NCI-H1436 treated with DMSO at 0.1 percent for 48 hours (cell line): ENCODE measurements at places on chromosomes 16 and 17.

- DNase-seq = no peak
Observed at GRCh38 chr16:66886321-66886720, 6.0 kb downstream of the PDP2 start.

DNA sequence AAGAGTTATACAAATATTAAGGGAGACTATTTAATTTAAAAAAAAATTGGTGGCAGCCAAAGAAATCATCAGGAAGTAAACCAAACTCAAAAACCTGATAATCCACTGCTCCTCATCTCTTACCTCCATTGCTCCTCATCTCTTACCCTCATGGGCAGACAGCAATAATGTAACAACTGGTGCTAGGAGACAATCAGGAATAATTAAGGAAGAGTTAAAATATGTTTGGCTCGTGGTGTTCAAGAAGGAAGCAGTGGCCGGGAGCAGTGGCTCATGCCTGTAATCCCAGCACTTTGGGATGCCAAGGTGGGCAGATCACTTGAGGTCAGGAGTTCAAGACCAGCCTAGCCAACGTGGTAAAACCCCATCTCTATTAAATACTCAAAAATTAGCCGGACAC, 18.1 kb downstream of the ERN1 start:
- no peak for DNase-seq

DNA sequence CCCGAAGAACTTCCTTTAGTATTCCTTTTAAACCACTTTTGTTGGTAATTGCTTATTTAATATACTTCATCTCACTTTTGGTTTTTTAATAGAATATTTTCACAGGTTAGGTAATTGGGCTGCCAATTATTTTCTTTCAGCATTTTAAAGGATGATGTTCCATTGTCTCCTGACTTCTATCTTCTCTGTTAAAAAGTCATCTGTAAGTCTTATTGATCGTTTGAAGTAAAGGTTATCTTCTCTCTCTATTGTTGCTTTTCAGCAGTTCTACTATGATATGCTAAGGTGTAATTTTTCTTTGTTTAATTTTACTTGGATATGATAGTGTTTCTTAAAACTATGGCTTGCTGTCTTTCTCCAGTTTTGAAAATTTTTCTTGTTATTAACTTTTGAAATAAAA, 307.5 kb downstream of the MAP2K4 start:
- DNase-seq = no peak

DNA sequence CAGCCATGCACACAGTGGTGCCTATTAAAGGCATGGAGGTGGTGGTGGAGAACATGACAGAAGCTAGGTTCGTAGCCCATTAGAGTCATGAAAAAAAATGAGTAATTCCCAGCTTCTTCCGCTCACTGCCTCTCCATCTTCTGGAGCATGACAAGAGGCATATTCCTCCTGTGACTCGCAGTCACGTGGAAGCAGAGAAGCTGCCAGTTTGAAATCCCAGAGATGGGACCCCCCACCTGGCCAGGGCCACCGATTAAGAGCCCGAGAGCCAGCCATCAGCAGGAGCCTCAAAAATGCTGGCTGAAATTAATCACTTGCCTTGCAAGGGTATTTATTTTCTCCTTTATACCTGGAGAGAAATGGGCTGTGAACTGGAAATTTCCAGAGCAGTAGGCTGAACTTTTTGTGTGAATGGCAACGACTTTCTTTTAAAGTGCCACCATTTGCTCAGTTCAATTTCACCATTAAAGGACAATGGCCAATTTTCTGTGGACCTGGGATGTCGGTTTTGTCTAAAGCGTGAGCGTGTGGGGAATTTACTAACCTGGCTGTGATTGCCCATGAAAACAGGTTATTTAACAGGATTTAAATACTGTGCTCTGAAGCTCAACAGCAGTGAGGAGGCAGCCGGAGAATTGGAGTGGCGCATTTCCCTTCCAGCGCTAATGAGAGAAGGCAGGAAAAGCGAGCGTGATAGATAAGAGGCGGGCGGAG, 189.7 kb upstream of the SDK2 start:
- no peak for DNase-seq

DNA sequence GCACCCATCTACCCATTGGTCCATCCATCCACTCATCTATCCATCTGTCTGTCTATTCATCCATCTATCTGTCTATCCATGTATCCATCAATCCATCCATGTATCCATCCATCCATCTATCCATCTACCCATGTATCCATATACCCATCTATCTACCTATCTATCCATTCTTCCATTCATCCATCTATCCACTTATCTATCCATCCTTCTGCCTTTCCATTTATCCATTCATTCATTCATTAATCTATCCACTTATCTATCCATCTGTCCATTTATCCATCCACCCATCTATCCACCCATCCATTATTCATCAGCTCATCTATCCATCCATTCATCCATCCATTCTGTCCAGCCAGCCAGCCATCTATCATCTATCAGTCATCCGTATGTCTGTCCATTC, 21.5 kb downstream of the TRIM25 start:
- DNase-seq = no peak

GRCh38 chr16:61936522-61936921, 99.7 kb downstream of the CDH8 start:
- no peak for DNase-seq

DNA sequence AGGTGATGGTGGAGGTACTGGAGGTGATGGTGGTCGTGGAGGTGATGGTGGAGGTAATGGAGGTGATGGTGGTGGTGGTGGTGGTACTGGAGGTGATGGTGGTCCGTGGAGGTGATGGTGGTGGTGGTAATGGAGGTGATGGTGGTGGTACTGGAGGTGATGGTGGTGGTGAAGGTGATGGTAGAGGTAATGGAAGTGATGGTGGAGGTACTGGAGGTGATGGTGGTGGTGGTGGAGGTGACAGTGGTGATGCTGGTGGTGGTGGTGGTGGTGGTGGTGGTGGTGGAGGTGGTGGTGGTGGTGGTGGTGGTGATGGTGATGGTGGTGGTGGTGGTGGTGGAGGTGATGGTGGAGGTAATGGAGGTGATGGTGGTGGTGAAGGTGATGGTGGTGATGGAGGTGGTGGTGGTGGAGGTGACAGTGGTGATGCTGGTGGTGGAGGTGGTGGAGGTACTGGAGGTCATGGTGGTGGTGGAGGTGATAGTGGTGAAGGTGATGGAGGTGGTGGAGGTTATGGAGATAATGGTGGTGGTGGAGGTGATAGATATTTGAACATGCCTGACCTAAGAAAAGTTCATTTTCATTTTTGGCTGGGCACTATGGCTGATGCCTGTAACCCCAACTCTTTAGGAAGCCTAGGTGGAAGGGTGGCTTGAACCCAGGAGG, 55.0 kb downstream of the RNF213 start:
- no peak for DNase-seq

DNA sequence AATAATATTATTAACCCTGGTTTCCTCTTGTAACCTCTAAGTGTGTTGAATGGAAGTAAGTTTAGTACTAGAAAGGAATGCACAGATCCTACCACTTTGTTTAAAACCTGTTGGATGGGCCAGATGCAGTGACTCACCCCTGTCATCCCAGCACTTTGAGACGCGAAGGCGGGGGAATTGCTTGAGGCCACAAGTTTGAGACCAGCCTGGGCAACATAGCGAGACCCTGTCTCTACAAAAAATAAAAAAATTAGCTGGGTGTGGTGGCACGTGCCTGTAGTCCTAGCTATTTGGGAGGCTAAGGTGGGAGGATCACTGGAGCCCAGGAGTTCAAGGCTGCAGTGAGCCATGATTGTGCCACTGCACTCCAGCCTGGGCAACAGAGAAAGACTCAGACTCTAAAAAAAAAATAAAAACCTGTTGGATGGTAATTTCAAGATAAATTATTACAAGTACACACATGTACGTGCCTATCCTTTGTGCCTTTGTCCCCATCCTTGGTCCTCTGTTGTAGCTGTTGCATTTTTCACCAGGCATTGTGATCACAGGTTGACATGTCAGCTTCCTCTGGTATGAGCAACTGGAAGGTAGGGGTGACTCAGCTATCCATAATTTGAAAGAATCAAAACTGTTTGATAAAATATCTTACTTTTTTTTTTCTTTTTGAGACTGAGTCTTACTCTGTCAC, 30.7 kb upstream of the METTL9 start:
- no peak for DNase-seq

DNA sequence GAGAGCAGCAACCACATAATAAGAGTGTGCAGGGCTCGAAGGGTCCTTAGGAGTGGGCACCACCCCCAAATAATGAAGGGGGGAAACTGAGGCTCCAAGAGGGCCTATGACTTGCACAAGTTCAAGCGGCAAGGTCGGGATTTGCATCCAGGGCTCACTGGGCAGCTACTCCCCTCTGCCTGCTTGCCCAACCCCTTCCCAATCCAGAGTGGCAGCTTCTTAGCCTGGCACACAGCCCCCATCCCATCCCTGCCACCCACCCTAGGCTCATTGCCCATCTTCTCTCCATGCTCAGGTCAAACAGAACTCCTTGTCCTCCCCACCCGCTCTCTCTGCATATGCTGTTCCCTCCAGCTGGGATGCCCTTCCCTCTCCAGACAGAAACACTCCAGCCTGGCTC, 2.4 kb downstream of the SPPL2C start:
- no peak for DNase-seq

DNA sequence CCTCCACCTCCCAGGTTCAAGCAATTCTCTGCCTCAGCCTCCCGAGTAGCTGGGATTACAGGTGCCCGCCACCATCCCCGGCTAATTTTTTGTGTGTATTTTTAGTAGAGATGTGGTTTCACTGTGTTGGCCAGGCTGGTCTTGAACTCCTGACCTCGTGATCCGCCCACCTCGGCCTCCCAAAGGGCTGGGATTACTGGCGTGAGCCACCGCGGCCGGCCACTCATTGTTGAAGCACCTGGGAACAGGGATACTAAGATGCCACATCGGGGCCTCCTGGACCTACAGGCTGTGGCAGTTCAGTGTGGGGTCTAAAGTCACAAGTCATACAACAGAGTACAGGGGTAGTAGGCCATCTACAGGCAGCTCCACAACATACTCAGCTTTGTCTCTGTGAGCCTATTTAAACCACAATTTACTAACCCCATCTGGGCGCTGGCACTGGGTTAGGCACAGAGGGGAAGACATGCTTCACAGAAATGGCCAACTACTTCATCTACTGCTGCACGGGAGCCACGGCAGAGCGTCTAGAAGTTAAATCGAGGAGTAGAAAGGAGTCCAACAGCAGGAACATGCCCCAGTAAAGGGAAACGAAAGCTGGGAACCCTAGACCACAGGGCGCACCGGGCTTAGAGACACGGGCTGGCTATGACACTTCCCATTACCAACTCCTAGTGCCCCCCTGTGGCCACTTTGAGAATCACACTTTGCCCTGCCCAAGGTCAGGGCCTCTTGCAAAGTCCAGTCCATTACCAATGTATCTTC, 4.3 kb downstream of the VAMP2 start:
- DNase-seq = peak; percentile 17

GRCh38 chr16:76280421-76281215, 3.4 kb downstream of the CNTNAP4 start:
- no peak for DNase-seq

GRCh38 chr17:50573866-50574611, 13.5 kb downstream of the CACNA1G start:
- DNase-seq = no peak

DNA sequence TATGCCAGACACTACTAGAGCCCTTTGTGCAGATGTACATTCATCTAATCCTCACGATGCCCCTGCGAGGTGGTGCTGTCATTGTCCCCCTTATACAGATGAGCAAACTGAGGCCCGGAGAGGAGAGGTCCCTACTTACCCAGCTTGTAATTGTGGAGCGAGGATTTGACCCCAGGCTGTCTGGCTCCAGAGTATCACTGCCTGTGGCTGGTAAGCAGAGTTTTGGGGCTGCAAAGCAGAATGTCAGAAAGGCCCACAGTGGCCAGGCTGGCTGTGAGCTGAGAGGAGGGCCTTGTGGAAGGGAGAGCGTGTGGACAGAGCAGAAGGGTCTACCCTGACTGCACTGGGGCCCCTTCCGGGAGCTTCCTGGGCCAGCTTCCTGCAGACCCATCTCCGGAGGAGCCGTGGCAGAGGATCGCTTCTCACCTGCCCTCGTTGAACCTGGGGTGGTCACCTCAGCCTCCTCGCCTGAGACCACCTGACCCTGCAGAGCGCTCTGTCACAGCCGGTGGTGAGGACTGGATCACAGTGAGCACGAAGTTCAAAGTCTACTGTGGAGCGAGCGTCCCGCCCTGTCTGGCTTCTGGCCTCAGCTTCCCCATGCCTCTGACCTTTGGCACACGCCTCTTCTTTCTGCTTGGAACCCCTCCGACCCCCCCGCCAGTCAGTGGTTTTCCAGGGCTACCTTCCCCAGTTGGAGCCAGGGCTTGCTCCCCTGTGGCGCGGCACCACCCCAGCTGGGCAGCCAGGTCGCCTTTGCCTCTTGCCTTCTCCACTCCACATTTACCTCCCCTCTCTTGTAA, 12.1 kb downstream of the CMIP start:
- no peak for DNase-seq

DNA sequence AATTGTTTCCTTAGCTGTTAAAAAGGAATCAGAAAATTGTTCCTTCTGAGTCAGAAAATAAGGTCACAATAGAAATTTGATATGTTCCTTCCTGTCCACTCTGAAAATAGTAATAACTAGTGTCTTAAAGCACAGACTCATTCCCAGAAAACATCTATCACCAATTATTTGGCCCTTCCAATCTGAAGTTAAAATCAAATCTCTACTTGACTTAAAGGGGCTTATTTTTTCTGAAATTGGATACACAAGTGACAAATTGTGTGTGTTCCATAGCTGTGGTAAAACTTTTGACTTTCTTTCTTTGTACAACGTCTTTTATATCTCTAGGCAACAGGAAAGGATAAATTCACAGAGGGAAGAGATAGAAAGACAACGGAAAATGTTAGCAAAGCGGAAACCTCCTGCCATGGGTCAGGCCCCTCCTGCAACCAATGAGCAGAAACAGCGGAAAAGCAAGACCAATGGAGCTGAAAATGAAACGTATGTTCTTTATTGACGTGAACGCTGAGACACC, 54.5 kb upstream of the MRC2 start:
- no peak for DNase-seq

DNA sequence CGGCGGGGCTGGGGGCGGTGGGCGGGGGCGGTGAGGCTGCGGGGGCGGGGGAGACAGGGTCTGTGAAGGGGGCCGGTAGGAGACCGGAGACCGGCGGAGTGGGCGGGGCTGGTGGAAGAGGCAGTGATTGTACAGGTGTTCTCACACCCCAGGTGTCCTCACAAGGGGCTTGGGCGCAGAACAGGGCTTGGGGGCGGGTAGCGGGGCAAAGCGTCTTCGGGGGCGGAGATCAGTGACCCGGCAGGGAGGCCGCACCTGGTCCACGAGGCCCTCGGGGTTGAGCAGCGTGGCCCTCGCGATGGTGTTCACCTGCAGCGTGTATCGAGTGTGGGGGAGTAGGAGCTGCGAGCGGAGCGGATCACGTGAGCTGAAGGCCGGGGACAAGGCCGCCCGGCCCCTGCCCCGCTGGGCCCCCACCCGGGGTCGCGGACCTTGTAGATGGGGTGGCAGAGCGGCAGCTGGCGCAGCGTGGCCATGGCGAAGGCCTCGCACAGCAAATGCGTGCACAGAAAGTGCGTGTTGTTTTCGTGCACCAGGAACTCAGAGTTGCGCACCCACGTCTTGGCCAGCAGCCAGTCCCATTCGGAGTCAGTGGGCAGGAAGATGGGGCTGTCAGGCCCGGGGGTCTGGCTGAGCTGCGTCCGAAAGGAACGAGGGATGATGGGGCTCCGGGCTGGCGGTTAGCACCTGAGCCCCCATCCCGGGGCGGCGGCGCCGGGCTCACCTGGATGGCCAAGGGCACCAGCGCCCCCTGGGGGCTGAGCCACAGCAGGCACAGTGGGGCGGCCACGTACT, 8.5 kb downstream of the ALOXE3 start:
- no peak for DNase-seq
